ENCODE measurements at places on chromosomes 12 and 14.

DNA sequence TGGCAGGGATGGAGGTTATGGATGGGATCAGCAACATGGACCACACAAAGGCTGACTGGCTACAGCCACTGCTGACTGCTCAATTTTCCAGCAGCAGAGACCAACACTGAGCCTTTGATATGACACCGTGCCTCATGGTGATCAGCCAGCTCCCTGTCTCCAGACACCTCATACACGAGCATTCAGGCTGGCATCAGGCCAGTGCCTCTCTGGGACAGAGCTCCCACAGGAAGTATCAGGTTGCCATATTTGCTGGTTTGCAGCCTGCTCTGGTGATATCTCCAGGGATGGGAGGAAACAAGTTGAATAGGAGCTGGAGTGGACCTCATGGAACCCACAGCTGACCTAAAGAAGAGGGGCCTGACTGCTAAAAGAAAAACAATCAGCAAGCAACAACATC, 471.2 kb upstream of the ATXN7L3B start:
- DNase-seq = no peak

DNA sequence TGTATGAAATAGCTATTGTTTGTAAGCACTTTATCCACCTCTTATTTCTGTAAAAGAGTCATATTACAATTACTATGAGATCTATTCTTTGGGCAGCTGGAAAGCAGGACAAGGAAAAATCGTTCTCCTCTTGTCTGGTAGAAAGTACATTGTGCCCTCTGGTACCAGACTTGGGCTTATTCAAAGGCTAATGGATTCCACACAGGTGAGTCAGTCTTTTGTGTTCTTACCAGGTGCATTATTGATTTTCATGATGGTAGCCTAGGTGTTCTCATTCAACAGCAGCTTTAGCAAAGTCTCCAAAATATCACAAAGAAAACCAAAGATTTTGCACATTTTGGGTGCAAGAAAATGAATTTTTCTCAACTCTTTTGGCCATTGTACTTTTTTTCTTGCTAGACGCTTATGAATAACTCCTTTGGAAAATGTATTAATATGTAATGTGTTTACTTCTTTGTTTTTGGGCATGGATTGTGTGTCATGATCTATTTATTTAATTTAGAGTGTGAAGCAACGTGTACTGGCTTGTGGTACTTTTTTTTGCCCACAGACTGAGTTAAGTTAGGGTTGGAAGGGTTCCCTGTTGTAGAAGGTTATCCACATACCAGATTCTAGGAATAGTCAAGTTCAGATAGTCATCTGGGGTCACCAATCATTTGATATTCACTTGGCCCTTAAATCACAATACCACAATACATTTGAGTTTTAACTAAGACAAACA, 26.2 kb downstream of the MNAT1 start:
- no peak for DNase-seq

DNA sequence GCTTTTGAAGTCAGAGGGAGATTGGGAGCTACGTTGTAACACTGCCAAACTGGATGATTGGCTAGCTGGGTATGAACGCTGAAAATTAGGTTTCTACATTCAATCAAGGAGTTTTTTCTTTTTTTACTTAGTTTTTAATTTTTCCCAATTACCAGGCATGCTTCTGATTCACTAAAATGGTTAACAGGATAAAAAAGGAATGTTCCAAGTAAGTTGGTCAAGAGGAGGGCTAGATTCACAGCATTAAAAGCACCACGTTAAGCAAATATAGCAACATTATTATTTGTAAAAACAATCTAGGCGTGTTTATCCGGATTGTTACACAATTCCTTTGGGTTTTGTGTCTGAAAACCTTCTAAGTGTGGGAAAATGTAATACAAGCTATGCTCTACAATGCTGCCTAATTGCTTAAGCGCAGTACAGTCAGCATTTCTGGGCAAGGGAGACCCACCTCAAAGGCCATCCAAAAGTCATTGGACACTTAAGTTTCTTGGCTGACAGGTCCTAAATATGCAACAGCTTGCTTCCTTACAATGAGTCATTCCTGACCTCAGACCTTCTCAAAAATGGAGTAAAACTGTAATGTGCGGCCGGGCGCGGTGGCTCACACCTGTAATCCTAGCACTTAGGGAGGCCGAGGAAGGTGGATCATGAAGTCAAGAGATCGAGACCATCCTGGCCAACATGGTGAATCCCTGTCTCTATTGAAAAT, 1.2 kb downstream of the RPLP0 start:
- DNase-seq = peak; percentile 97

DNA sequence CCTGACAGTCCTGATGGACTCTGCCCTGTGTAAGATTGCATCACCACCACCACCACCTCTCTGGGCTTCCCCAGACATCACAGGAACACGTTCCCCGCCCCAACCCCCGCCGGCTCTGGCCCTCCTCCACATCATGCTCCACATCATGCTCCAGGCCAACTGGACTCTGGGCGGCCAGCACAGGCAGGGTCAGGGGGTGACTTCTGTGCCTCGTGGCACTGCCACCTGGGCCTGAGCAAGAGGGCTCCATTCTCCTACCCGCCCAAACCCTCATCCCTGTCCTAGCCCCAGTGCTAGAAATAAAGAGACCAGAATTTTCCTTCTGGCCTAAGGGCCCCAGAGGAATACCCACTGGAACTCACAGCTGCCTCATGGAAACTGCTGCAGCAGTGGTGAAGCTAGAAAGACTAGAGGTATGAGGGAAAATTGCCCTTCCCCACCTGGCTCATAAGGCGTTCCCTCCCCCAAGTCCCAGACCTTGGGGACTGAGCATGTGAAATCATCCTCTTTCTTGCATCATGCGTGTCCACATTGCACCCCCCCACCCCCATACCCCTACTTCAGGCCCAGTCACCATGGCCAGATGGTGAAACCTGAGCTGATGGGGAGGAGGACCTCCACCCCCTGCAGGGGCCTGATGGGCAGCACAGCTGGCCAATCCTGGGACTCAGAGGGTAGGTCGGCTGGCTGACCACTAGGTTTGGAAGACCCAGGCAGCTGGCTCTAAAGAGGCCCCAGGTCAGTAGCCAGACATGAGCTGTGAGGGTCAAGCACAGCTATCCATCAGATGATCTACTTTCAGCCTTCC, at the start of gene INHBE:
TSS of gene INHBE (plus strand) at position 742 of the 808 bp plus-strand sequence. CDS start 230 bp downstream, outside the sequence.
- DNase-seq = peak; percentile 86

DNA sequence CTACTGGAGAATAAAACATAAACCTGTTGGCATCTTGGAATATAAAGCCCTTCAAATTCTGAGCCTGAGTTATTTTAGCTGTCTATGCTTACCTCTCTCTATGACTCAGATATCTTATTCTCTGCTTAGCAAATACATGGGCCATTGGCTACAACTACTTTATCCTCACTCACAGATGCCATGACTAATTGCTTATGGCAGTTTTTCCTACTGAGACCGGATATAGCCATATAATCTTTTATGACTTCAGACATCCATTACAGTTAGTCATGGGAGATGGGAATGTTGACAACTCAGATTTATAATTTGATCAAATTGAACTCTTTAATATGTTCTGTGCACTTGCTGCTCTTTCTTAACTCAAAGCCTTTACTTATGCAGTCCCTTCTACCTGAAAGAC, 502.4 kb upstream of the ATP2B1 start:
- peak; percentile 57 for DNase-seq

DNA sequence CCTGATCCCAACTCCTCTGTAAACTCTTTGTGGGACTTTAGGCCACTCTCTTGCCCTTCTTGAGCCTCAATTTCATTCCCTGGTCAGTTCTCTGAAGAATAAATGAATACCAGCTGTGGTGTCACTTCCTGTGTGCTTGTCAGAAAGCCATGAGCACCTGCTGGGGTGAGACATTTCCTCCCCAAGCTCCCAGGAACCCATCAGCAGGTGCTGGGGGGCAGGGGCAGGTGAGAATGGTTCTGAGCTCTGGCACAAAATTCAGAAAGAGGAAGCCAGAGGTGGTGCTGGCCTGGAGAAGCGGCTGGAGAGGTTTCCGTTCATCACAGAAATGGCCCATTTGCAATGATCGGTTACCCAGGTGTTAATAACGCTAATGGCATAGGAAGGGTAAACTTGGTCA, 14.9 kb downstream of the LHX5 start:
- DNase-seq = no peak

DNA sequence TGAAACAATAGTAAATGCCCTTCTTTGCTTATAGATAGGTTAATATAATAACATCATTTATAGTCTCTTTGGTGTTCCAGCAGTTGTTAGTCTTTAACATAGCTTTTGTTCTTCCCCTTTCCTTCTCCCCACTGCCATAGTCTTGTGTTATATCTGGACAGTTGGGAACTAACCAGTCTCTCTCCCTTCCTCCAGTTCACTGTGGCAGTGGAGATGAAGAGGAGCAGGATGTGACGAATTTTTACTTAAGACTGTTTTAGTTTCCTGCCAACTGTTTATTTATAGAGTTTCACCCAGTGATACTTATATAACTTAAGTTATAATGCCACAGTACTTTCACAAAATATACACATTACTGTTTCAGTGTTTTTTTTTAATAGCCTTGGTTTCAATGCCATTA, 277.4 kb downstream of the PDZRN4 start:
- no peak for DNase-seq

DNA sequence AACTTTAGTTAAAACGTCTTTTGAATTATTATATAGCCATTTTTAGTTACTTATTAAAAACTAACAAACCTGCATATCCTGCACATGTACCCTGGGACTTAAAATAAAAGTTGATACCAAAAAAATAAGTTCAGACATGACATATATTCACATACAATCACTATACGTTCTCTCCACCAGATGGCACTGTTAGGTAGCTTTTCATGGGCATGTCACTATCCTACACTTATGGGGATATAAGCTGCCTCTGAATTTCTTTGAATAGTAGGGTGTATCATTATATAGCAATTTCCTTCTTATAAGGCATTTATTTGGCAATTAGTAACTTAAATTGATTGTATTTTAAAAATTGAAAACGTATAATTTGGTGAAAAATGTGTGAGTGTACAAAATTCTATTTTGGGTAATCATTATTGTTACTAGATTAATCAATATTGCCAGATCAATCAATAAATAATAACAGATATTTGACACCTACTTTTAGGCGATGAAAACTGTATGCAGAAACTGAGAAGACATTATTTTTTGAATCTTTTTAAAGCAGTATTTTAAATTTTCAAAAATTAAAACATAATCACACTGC, 31.8 kb upstream of the OR10A7 start:
- DNase-seq = peak; percentile 80

DNA sequence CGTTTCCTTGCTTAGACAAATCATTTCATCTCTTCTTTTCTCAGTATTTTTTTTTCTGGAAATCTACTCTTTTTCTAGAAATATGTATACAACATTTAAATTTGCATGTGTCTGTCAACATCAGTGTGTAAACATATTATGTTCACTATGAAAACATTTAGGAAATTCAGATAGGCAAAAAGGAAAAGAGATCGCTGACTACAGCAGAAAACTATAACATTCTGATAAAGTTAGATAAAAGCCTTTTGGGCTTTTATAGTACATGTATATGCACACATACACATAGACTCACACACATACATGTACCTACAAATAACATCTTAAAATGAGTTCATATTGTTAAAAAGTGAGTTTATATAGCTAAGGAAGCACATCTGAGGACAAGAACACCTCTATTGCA, 142.1 kb downstream of the RAD51B start:
- no peak for DNase-seq

GRCh38 chr14:88998027-88998426, 173.6 kb downstream of the TTC8 start:
- DNase-seq = no peak

- DNase-seq = no peak
Observed at GRCh38 chr12:95557625-95558024, 6.3 kb upstream of the USP44 start.

DNA sequence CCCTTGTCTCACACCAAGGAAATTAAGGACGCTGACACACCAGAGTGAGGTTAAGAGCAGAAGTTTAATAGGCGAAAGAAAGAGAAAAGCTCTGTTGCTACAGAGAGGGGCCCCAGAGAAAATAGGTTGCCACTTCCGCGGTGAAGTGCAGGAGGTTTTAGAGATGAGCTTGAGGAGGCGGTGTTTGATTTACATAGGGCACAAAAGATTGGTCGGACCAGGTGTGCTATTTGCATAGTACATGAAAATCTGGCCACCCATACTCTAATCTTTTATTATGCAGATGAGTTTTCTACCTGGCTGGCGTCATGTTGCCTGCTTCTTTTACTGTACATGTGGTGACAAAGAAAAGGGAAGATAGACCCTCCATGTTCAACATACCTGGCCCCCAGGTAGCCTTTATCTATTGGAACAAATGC, 23.3 kb upstream of the MYF6 start:
- DNase-seq = no peak

DNA sequence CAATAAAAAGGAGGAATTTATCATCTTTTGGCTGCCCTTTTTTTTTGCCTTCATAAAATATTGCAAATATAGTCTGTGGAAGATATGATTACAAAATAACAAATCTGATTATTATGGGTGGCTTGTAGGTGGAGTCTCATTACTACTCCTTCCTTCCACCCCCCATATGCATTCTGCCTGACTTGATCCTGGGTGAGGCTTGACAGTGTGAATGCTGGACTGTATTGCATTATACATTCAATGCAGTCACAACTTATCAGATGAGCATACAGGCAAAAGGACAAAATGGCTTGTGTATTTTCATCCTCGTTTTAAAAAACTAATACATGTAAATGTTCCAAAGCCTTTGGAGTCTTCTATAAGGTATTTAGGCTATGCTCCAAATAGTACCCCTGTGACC, 186.3 kb downstream of the ANO4 start:
- no peak for DNase-seq

DNA sequence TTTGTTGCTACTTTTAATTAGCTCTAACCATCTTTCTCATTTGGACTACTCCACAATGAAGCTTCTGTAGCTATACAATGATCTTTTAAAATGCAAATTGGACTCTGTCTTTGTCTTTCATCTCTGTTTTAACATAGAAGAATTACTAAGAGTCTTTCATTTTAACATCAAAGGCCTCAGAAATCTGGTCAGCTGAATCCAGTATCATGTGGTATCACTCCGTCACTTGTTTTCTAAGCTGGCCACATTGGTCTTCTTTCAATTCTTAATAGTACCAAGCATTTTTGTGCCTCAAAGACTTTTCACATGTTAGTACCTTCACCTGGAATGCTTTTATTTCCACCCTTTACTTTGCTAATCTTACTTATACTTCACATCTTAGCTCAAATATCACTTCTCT, 95.5 kb upstream of the SLC16A7 start:
- no peak for DNase-seq

- DNase-seq = no peak
Observed at GRCh38 chr14:96821501-96821900, 24.3 kb downstream of the VRK1 start.

DNA sequence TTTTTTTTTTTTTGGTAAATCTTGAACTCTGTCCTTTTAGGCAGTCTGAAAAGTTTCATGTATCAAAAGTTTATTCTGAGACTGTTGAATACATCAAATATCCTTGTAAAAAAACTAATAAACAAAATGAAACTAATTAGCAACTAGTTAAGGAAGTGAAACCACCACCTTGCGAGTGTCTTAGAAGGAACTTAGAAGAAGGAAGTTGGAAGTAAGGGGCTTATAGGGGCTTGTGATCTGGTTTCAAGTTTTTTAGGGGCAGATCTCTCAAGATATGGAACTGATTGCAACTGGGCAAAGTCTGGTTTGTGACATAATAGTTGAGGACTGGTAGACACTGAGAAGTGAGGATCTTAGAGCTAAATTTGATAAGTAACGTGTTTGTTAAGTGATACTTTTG, 748.8 kb downstream of the C12orf50 start:
- no peak for DNase-seq

- peak; percentile 79 for DNase-seq
Observed at GRCh38 chr12:104656921-104657320, 200.2 kb downstream of the CHST11 start.

GRCh38 chr12:92134638-92135274, 10.9 kb downstream of the BTG1 start:
- DNase-seq = peak; percentile 94
